ENCODE measurements at places on chromosomes 4 and X.
A peak's percentile ranks its signal among the peaks of the same experiment; 100 is the strongest.

GRCh38 chr4:42442601-42443000 is 45.3 kb downstream of the SHISA3 start:
- H3K27ac ChIP-seq = no peak overlapping the region
- H3K36me3 ChIP-seq = no peaks in the 10 kb centered on the region
- DNase-seq = no peak
- peaks cover 8% of the 10 kb centered on the region for H3K4me1 ChIP-seq

- no peaks in the 10 kb centered on the region for H3K36me3 ChIP-seq
- H3K4me1 ChIP-seq = no peaks in the 10 kb centered on the region
- no peaks in the 10 kb centered on the region for H3K27me3 ChIP-seq
- H3K27ac ChIP-seq = no peak overlapping the region
- DNase-seq = no peak
These were observed 186.8 kb downstream of the NWD2 start for GRCh38 chr4:37431417-37431743.

DNA sequence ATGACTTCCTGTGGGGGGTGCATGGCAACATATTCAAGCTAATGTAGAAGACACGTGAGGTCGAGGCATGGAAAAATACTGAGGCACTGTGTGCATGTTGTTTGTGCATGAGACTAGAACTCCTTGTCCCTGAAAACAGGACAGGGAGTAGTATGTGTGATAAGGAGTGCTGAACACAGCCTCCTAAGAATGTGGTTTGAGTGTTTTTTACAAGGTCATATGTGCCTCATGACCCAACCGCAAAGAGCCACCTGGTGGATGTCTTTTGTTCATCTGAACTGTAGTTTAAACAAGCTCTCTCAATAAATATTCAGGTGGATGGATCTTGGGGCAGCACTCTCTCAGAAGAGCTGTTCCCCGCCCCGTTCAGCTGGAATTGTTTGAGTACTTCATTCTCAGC is 226.6 kb downstream of the NLGN4X start:
- H3K4me1 ChIP-seq = peaks cover 4% of the 10 kb centered on the region
- H3K27ac ChIP-seq = no peak overlapping the region
- DNase-seq = no peak
- no peaks in the 10 kb centered on the region for H3K36me3 ChIP-seq
- H3K4me3 ChIP-seq = no peak overlapping the region

GRCh38 chr4:138693526-138693925 is 322.1 kb upstream of the NOCT start:
- peaks cover 19% of the 10 kb centered on the region for H3K4me1 ChIP-seq
- H3K4me3 ChIP-seq = no peak overlapping the region
- no peak overlapping the region for H3K27ac ChIP-seq

GRCh38 chr4:119204916-119205315 is 7.6 kb upstream of the USP53 start:
- H3K4me1 ChIP-seq = peaks cover 7% of the 10 kb centered on the region
- H3K27me3 ChIP-seq = no peaks in the 10 kb centered on the region
- no peaks in the 10 kb centered on the region for H3K36me3 ChIP-seq
- no peak overlapping the region for H3K27ac ChIP-seq
- no peak overlapping the region for H3K4me3 ChIP-seq

DNA sequence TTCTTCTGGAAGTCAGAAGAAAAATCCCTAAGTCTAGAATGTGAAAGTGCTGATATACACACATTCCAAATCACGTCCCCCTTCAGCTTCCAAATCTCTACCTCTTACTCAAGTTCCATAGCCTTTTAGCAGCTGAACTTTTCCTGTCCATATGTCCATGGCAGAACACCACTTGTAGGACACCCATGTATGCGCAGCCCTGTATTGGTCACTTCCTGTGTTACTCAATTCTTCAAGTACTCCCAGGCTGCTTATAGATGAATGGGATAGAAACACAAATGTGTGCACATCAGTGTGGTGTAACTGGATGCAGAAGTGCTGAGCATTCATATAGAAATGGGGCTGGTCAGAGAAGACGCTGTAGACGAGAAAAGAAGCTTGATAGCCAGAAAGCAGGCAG is 18.8 kb downstream of the SRPX2 start:
- H3K4me3 ChIP-seq = no peak overlapping the region
- no peaks in the 10 kb centered on the region for H3K4me1 ChIP-seq
- H3K36me3 ChIP-seq = no peaks in the 10 kb centered on the region
- no peak overlapping the region for H3K27ac ChIP-seq

- no peak overlapping the region for H3K27ac ChIP-seq
- H3K27me3 ChIP-seq = no peaks in the 10 kb centered on the region
- H3K36me3 ChIP-seq = no peaks in the 10 kb centered on the region
These were observed 4.6 kb upstream of the CLDN24 start for GRCh38 chr4:183326853-183327252.

DNA sequence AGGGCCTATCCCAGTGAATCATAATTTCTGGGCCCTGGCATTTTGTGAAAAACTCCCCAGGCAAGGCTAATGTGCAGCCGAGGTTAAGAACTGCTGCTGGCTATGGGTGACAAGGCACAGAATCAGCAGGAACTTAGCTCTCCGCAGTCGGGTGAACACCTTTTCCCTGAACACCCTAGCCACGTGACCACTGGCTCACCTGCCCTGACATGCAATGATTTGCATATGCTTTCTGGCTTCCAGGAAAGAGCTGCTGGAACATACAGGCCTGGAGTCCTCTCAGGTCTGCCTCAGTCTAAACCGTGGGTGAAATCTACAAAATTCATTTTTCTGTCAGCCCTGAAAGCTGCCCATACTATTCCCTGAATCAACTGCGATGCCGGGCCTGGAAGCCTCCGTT is 56.6 kb downstream of the ZNF827 start:
- no peaks in the 10 kb centered on the region for H3K4me1 ChIP-seq
- H3K27ac ChIP-seq = no peak overlapping the region
- DNase-seq = no peak
- no peak overlapping the region for H3K4me3 ChIP-seq
- no peaks in the 10 kb centered on the region for H3K36me3 ChIP-seq
- no peaks in the 10 kb centered on the region for H3K27me3 ChIP-seq

GRCh38 chr4:56099378-56099786 is 150.6 kb downstream of the CEP135 start:
- H3K36me3 ChIP-seq = no peaks in the 10 kb centered on the region
- no peak overlapping the region for H3K27ac ChIP-seq
- H3K27me3 ChIP-seq = no peaks in the 10 kb centered on the region
- no peak overlapping the region for H3K4me3 ChIP-seq
- H3K4me1 ChIP-seq = peaks cover 12% of the 10 kb centered on the region

- no peak for DNase-seq
- H3K27ac ChIP-seq = no peak overlapping the region
- H3K27me3 ChIP-seq = no peaks in the 10 kb centered on the region
- no peaks in the 10 kb centered on the region for H3K36me3 ChIP-seq
- H3K4me3 ChIP-seq = no peak overlapping the region
These were observed 212.5 kb downstream of the PRDM5 start for GRCh38 chr4:120709991-120710390.

- H3K36me3 ChIP-seq = peaks cover 12% of the 10 kb centered on the region
- peak; percentile 63 for DNase-seq
- H3K4me3 ChIP-seq = peak overlapping the region; percentile 64
- no peak overlapping the region for H3K27ac ChIP-seq
- H3K4me1 ChIP-seq = peaks cover 7% of the 10 kb centered on the region
These were observed 485 bp downstream of the AADAT start for GRCh38 chr4:170089274-170089667.

- H3K4me3 ChIP-seq = no peak overlapping the region
- no peaks in the 10 kb centered on the region for H3K4me1 ChIP-seq
- DNase-seq = no peak
- no peaks in the 10 kb centered on the region for H3K27me3 ChIP-seq
These were observed 111.7 kb downstream of the CHRNA9 start for GRCh38 chr4:40446839-40447238.

GRCh38 chr4:47391256-47391655 is 72.2 kb downstream of the COMMD8 start:
- H3K27me3 ChIP-seq = no peaks in the 10 kb centered on the region
- no peak overlapping the region for H3K4me3 ChIP-seq
- no peaks in the 10 kb centered on the region for H3K4me1 ChIP-seq
- DNase-seq = no peak

DNA sequence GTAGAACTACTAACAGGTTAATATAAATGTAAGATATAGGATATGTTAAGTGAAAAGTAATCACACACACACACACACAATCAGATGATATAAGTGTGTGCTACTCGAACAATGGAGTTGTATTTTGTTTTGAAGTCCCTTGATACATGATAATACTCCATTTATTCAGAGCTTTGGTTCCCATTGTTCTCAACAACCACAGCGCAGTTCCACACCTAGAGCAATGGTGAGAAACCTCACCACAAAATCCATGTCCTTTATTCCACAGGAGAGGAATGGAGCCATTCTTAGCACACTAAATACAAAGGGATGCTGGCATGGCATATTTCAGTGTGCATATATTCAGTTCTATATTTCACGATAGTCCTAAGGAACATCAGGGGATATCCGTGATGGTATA is 139.2 kb downstream of the PPP3CA start:
- no peak overlapping the region for H3K27ac ChIP-seq
- DNase-seq = no peak
- H3K4me3 ChIP-seq = no peak overlapping the region
- peaks cover 9% of the 10 kb centered on the region for H3K4me1 ChIP-seq

- H3K4me3 ChIP-seq = no peak overlapping the region
- no peak for DNase-seq
- H3K27ac ChIP-seq = no peak overlapping the region
- no peaks in the 10 kb centered on the region for H3K27me3 ChIP-seq
- peaks cover 5% of the 10 kb centered on the region for H3K4me1 ChIP-seq
These were observed 1.8 kb downstream of the FTHL17 start for GRCh38 chrX:31070057-31070468.

GRCh38 chrX:116232833-116233232 is 62.3 kb downstream of the AGTR2 start:
- no peak overlapping the region for H3K27ac ChIP-seq
- no peaks in the 10 kb centered on the region for H3K27me3 ChIP-seq
- no peak for DNase-seq
- no peak overlapping the region for H3K4me3 ChIP-seq

- peaks cover 4% of the 10 kb centered on the region for H3K36me3 ChIP-seq
- no peaks in the 10 kb centered on the region for H3K4me1 ChIP-seq
- no peaks in the 10 kb centered on the region for H3K27me3 ChIP-seq
- no peak overlapping the region for H3K4me3 ChIP-seq
- no peak for DNase-seq
These were observed 22.5 kb upstream of the GPR34 start for GRCh38 chrX:41666251-41666650.

GRCh38 chr4:66197451-66197850 is 527.2 kb upstream of the EPHA5 start:
- H3K4me3 ChIP-seq = no peak overlapping the region
- H3K36me3 ChIP-seq = no peaks in the 10 kb centered on the region
- no peaks in the 10 kb centered on the region for H3K4me1 ChIP-seq
- no peak overlapping the region for H3K27ac ChIP-seq
- no peaks in the 10 kb centered on the region for H3K27me3 ChIP-seq
- DNase-seq = no peak

- H3K4me1 ChIP-seq = peaks cover 14% of the 10 kb centered on the region
- DNase-seq = no peak
- no peak overlapping the region for H3K4me3 ChIP-seq
- H3K36me3 ChIP-seq = no peaks in the 10 kb centered on the region
- H3K27ac ChIP-seq = no peak overlapping the region
These were observed 323.2 kb upstream of the PCDH7 start for GRCh38 chr4:30396772-30397475.

Data from neural progenitor cell (in vitro differentiated cells).